Activated T-cell treated with anti-CD3 and anti-CD28 coated beads, Interleukin-2, amount 50 U/mL, for 4 hours (primary cell): ENCODE measurements at places on chromosomes 12 and 14. TPM values are rescaled to one million over a fixed set of nuclear protein-coding genes. Genes with fewer than 3 reads are reported as not detected.

- DNase-seq: no peak
Measured at GRCh38 chr12:70948236-70948975, 27.9 kb upstream of the PTPRR start.

- DNase-seq: no peak
Measured at GRCh38 chr12:91483471-91483985, 300.9 kb upstream of the DCN start.

The ACSM4 gene
- not detected for total RNA-seq

- no peak for DNase-seq
Measured at GRCh38 chr12:12088761-12089160, 18.0 kb downstream of the BCL2L14 start.

GRCh38 chr12:24756479-24757024 lies 192.3 kb downstream of the BCAT1 start:
- DNase-seq: no peak

The AGAP2 gene
- total RNA-seq: 25.8 TPM

DNA sequence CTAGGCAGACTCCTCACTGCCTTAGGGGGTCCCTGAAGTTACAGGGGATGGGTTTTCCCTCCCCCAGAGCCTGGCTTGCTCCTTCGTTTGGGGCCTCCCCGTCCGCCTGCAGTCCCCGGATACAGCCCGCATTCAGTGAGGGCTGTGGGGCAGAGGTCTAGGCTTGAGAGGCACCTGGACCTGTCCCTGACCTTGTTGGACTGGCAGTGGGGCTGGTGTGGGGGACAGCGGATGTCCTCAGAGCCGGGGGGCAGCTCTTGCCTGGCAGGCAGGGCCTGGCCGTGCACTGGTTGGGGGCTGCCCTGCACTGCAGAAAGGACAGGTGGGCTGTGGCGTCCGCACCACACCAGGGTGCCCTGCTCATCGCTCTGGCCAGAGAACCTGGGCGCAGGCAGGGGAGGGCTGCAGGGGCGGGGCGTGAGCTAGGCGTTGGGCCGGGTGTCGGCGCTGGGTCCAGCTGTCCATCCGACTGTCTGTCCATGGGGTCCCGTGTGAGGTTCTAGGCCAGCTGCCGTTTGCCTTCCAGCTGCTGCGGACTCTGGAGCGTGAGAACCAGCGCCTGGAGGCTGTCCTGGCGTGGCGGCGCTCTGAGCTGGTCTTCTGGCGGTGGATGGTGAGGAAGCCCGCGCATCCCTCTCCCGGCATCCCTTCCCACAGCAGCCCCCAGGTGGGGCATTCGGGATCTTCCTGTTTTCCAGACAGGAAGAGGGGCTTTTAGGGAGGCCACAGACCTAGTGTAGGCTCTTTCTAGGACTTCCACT lies 6.0 kb downstream of the TEDC1 start:
- no peak for DNase-seq

DNA sequence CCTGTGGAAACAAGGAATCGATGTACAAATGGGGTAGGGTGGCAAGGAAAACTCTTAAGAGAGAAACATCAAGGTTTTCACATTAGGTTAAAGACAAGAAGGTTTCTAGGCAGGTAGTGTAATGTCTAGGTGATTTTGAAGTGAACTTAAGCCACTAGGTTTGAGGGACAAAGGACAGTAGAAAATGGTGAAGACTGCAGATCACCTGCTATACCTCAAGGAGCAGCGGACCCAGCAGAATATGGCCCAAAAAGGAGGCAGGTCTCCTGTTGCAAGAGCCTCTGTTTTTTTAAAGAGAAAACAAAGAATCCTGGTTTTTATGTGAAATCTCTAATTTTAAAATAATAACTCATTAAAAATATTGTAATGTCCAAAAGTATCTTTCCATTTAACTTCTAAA lies 178.1 kb downstream of the ACSS3 start:
- DNase-seq: no peak

The FAM186B gene
- total RNA-seq: 0.37 TPM

- DNase-seq: no peak
Measured at GRCh38 chr14:38253676-38254075, 2.2 kb downstream of the CLEC14A start.

The AKAP6 gene
- 1.7 TPM for total RNA-seq

The IFNG-AS1 gene
- total RNA-seq: 0.95 TPM

DNA sequence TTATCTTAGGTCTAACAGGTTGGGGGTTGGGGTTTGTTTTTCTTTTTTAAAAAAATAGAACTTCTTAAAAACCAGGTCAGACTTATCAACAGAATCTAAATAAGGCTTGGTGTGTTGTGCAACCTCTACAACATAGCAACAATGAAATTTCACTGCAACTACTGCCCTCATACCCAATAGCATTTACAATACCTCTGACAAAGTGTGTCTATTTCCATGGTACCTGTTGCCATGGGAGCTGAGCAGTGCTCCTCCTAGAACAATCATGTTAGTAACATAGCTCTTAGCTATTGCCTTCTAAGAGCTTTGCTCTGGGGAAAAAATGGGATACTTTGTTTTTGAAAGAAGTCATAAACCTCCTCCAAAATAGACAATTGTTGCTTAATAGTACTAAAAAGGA lies 103.3 kb upstream of the CCDC175 start:
- no peak for DNase-seq

- DNase-seq: peak; percentile 82
Measured at GRCh38 chr12:108664338-108665258, 30.9 kb upstream of the SELPLG start.

The SLC10A1 gene
- total RNA-seq: not detected

DNA sequence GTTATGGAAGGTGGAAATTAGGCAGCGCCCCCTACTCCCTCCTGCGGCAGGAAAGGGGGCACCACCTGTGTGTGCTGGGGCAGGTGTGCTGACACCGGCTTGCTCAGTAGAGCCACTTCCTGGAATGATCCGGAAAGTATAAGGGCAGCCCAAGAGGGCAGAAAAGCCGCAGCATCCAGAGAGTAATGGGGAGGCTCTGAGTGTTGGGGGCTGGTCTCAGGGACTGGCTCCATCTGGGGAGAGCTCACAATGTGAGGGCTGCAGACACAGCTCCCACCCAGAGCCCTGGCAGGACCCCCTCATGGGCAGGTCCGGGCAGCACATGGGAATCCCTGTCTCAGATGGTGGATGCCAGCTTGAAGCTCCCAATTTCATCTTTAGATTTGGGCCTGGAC lies 187.6 kb upstream of the C14orf180 start:
- DNase-seq: no peak

DNA sequence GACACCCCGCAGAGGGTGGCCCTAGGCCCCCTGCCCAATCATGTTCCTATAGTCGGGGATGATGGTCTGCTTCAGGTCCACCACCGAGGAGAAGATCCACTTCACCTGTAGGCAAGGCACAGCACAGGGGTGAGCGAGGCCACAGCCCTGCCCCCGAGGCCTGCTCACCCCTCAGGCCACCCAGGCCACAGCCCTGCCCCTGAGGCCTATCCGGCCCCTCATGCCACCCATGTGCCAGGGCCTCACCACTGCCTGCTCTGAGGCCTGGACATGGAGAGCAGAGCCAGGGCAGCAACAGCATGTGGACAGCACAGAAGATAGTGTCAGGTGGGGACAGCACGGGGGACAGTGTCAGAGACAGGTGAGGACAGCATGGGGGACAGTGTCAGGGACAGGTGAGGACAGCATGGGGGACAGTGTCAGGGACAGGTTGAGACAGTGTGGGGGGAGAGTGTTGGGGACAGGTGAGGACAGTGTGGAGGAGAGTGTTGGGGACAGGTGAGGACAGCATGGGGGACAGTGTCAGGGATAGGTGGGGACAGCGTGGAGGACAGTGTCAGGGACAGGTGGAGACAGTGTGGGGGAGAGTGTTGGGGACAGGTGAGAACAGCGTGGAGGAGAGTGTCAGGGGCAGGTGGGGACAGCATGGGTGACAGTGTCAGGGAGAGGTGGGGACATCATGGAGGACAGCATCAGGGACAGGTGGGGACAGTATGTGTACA lies 239.7 kb downstream of the TMEM121 start:
- no peak for DNase-seq

The REP15 gene
- 0.35 TPM for total RNA-seq

The FAM90A1 gene
- 0.34 TPM for total RNA-seq

- DNase-seq: no peak
Measured at GRCh38 chr14:50615056-50615455, 53.0 kb downstream of the SAV1 start.

GRCh38 chr14:60723116-60723906 lies 840 bp downstream of the SIX4 start:
- DNase-seq: peak; percentile 8

DNA sequence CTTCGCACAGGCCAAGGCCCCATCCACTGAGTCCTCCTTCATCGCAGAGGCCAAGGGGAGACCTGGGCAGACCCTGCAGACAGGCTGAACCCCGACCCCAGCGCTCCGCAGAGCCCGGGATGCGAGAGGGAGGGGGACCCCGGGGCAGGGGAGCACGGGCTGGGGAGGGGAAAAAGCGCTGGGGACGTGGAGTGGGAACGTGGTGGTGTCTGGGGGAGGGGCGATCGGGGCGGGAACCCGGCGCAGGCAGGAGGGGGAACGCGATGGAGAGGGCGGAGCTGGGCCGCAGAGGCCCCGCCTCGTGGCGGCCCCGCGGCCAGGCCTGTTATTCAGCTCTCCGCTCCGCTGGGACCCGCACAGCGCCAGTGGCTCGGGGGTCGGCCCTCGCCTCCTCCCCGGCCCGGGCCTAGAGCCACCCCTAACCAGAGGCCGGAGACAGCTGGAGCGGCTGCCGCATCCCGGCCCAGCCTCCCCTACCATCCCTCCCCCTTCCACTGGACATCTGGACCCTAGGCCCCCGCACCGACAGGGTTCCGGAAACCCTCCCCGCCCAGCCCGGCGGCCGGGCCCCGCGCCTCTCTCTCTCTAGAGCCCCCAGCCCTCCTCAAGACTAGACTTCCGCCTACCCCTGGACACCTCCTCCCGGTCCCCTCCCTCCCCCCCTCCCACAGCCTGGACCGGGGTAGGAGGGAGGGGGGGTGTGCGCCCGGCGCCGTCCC lies at the start of gene ARHGEF25:
TSS of gene ARHGEF25 (plus strand) at position 328 of the 719 bp plus-strand sequence. CDS start 460 bp downstream, outside the sequence.
- peak; percentile 49 for DNase-seq

The GPR84 gene
- total RNA-seq: 0.13 TPM

DNA sequence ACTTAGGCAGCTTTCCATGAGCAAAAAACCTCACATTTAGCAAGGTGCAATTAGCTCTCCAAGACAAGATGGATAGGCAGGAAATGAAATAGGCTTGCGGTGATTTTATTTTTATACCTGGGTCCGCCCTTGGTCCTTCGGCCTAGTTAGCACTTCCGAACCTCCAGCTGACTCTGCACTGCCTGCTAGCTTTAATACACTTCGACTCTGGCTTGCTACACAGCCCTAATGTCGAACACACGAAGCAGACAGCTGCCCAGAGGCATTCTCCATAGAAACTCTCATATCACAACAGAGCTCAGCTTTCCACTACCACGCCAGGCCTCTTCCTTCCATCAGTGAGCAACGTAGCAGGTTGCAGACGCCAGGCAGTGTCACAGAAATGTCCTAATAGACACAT lies 688.0 kb downstream of the VRK1 start:
- no peak for DNase-seq

The TMBIM6 gene
- 509 TPM for total RNA-seq

The MMP17 gene
- total RNA-seq: 0.28 TPM

The FGF6 gene
- not detected for total RNA-seq

The FOXA1 gene
- 0.68 TPM for total RNA-seq

DNA sequence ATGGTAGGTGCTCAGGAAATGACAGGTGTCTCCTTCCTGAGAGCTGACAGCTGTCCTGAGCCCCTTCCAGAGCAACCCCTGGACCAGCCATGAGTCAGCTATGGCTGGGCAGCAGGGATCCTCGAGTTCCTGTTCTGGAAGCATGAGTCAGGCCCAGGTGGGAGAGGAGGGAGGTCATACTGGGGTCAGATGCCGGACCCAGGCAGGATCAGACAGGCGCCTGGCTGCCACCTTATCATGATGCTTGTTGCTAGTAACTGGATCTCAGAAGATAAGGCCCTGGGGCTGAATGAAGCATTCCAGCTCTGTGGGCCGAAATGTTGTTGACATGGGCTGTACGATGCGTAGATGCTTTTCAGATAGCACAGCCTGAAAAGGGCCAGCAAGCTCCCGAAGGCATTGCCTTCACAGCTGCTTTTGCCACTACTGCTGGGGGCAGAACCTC lies 17.4 kb upstream of the KRT7 start:
- no peak for DNase-seq

GRCh38 chr12:53626702-53627169 lies 554 bp upstream of the ATF7 start:
- no peak for DNase-seq

DNA sequence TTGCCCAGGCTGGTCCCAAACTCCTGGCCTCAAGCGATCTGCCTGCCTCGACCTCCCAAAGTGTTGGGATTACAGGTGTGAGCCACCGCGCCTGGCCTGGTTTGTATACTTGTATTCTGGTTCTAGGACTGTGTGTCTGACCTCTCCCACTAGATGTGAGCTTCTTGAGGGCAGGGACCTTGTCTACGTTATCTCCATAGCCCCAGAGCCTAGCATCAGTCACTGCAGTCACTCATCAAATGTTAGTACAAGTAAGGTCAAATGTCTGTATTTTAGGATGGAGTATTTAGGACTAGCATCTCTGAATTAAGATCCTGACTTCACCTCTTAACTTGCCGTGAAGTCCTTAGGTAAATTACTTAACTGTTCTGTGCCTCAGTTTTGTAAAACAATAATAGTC lies 2.9 kb downstream of the RILPL2 start:
- DNase-seq: no peak

DNA sequence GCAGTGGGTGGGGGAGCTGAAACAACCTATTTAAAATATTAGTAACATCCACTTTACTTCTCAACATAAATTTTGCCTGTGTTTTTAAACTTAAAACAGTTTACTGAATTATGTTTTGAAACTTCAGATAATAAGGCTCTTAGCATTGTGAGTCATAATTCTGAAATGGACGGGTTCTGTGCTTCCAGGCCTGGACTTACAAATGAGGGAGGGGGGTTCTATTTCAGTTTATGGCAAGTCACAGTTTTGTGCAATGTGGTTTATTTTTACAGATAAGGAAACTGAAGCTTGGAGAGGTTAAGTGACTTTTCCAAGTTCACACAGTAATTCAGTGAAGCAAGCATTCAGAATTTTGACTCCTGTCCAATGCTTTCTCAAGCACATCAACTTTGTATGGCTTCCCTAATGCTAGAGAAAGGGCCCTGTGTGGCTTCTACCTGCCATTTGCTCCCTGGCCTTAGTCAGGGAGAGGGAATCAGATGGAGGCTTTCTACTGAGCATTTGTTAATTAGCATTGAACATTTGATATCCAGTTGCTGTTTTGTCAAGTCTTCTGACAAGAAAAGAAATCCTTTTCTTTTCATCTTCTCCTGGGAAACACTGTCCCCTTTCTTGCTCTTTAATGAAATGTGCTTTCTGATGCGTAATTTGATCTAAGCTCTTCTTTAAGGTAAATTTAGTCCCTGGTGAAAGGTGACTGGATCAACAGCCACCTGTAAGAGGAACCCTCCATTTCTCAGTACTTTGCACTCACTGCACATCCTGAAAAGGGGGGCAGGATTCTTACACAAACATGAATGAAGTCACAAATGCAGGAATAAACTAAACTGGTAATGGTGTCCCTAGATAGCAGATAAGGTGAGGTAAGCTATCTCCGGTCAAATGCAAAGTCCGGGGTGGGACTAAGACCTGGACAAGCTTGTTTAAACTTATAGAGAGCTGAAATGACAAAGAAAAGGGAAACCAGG lies 2.5 kb upstream of the SALL2 start:
- DNase-seq: no peak

The ACOT6 gene
- not detected for total RNA-seq

The P3H3 gene
- 0.98 TPM for total RNA-seq
